Hematopoietic multipotent progenitor cell treated with erythropoietin and hydrocortisone succinate and interleukin-3 and kit ligand, for 6 days (in vitro differentiated cells): ENCODE measurements at places on chromosomes 6 and 20.
A peak's percentile ranks its signal among the peaks of the same experiment; 100 is the strongest.

- peak; percentile 0 for DNase-seq
These were observed 70.2 kb downstream of the TENT5A start for GRCh38 chr6:81682235-81682795.

DNA sequence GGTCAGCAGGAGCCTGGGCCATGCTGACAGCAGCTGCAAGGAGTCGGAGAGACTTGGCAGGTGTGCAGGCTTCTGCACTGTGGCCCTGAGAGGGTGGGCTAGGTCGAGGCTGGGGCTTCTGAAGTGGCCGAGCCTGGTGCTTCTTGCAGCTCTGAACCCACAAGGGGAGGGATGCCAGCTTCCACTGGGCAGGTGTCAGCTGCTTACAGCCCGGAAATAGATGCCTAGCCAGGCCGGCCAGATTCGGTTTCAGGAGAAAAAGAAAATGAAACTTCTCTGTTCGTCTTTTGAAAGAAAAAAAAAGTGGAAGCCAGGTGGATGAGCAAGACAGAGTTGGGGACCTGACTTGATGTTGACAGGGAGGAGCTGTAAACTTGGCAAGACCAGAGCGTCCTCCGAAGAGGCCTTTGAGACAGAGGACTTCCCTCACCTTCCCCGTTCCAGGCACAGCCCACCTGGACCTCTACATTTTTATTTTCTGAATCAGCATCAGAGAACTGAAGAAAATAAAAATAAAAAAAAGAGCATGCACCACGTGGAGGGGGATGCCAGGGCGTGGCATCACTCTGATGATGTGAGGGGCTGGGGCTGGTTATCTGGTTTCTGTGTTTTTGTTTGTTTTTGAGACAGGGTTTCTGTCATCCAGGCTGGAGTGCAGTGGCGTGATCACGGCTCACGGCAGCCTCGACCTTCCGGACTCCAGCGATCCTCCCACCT lies at the start of gene ZBP1:
TSS of gene ZBP1 (minus strand) at position 153 of the 717 bp plus-strand sequence. CDS start at position 22, 131 bp downstream.
- DNase-seq: no peak

DNA sequence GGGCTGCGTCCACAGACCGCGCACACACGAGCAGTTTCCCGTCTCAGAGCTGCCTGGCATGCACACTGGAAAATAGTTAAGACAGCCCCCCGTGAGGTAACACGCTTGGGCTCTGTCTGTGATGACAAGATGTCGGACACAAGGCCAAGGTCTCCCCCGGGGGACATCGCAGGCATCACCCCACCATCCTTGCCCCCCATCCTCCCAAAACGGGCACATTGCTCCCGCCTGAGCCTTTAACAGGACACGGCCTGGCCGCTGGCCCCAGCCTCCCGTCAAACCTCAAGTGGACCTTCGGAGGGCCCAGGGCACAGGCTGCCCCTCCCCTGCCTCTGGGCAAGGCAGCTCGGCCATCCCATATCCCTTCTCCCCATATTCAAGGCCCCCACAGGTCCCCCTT lies 5.6 kb downstream of the KCNQ2 start:
- no peak for DNase-seq

- no peak for DNase-seq
These were observed 251.1 kb upstream of the SOX4 start for GRCh38 chr6:21342501-21342900.

DNA sequence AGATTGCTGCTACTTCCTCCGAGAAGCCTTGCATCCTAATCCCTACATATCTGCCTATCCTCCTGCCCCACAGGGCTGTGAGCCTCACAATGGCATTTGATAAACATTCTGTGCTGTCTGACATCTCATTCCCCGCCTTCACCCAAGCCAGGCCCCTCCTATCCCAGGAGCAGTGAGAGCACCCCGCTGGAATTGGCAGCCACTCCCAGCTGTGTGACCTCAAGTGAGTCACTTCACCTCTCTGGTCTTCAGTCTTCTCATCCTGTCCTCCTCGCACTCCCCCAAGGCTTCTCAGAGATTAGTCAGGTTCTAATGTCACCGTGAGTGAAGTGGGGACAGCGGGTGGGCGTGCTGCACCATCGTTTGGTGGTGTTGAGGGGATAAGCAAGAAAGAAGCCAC lies 81.7 kb downstream of the CDH22 start:
- DNase-seq: no peak

DNA sequence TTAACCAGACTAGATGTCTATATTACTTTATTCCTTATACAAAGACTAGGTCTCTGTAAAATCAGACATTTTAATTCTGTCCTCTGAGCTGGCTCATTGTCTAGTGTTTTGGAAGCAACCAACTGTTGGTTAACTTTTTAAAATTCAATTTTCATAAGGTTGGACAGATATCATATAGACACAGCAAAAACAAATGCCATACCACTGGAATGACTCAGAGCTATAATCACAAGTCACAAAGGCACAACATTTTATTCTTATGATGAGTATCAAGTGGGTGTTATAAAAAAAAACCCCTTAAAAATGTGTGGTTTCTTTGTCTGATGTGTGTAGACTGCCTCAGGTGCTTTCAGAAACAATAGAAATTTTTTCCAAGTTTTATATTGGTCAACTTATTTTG lies 296.2 kb upstream of the MARCKS start:
- no peak for DNase-seq

- DNase-seq: peak; percentile 98
These were observed 57.6 kb downstream of the FAM217A start for GRCh38 chr6:4021133-4021853.

GRCh38 chr20:24063100-24063499 lies 74.5 kb upstream of the GGTLC1 start:
- DNase-seq: no peak

- no peak for DNase-seq
These were observed 289.4 kb downstream of the CDC5L start for GRCh38 chr6:44676826-44677433.

DNA sequence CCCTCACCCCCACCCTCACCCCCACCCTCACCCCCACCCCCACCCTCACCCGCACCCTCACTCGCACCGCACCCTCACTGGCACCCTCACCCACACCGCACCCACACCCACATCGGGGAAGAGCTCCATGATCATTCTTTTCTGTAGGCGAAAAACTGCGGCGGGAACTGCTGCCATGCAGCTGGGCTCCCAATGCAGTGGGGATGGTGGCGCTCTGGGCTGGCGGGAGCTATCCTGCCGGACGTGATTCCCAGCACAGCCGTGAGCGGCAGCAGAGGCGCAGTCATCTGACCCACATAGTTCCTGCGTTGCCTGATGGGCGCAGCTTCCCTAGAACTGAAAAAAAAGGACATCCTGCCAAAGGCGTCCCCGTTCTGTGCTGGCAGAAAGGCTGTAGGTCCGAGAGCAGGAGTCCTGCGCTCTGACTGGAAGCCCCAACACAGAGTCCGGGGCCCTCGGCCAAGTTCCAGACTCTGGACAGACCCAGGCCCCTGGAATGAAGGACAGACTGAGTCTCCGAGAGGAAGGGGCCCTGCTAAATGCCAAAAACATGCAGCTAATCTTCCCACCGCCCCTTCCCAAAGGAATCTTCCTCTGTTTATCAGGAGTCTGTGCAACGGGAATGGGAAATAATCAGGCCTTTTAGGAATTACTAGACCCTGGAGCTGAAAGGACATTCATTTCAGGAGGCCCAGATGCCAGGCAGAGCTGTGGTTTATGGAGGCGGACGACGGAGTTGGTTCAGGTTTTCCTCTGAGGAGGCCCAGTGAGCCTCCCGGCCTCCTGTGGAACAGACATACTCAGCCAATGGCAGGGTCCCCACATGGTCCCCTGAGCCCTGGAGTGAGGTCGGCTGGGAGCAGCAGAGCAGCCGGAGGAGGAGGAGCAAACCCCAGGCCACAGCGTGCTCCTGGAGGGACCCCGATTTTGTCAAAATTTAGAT lies 14.1 kb upstream of the TCFL5 start:
- peak; percentile 66 for DNase-seq

GRCh38 chr6:170082067-170082466 lies 208.8 kb downstream of the DLL1 start:
- no peak for DNase-seq

DNA sequence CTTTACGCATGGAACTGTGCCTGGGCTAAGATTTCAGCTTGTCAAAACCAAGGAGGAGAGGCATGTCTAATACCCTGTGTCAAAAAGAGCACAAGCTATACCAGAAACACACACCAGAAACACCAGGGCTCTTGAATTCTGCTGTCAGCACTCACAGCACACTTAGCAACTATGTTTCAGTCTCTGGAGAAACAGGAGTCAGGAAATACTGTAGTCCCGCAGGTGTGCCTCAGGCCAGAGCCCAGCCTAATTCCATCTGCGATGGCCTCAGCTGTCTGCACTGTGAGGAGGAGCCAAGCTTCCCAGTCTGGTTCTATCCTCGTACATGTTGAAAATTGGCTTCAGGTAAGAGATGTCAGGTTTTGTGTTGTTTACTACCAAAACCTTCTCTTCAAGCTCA lies 31.6 kb downstream of the MTRES1 start:
- DNase-seq: no peak

GRCh38 chr6:26312501-26313397 lies 52.2 kb upstream of the BTN3A2 start:
- DNase-seq: peak; percentile 94

- DNase-seq: no peak
These were observed 122.6 kb upstream of the NOX3 start for GRCh38 chr6:155578251-155578650.

GRCh38 chr6:158744986-158745430 lies 74.2 kb downstream of the EZR start:
- no peak for DNase-seq

DNA sequence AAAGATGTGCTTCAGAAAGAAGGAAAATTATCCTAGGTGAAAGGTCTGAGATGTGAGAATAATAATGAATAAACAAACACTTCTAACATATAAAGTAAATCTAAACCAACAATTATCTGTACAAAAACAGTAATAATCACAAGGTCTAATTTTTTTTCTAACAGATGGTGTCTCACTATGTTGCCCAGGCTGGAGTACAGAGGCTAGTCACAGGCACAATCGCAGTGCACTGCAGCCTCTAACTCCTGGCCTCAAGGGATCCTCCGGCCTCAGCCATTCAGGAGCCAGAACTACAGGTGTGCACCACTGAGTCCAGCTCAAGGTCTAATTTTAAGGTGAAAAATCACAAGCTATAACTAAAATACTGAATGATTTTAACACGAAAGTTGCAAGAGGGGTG lies 17.0 kb upstream of the ZC3H12D start:
- DNase-seq: no peak

GRCh38 chr20:23000232-23000947 lies 34.7 kb upstream of the SSTR4 start:
- no peak for DNase-seq

GRCh38 chr6:37209461-37210205 lies 39.7 kb downstream of the PIM1 start:
- no peak for DNase-seq

DNA sequence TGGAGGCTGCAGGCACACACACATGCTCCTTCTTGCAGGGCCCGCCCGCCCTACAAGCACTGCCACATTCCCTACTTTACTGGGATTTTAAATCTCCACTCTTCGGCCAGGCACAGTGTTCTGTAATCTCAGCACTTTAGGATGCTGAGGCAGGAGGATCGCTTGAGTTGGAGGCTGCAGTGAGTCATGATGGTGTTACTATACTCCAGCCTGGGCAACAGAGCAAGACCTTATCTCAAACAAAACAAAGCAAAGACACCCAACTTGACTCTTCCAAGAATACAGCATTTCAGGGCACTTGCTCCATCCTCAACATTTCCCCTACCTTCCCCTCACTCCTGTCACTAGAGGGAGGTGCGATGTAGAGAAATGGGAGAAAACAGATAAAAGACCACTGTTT lies 194.0 kb downstream of the MYLK4 start:
- no peak for DNase-seq

DNA sequence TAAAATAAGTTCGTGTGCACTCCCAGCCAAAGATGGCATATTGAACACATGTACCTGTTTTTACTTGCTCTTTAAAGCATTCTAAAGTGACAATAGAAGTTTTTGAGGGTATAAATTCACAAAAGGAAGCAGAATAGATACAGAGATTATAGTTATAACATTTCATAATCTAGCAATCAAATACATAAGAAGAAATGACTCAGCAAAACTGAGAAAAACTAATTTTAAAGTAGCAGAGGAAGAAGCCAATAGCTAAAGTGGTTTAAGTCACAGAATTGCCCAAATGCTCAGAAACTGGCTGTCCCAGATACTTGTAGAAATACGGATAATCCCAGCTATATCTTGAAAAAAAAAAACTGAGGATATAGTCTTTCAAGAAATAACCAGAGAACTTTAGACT lies 49.2 kb upstream of the TBC1D32 start:
- DNase-seq: peak; percentile 25

GRCh38 chr20:11901127-11901526 lies 16.6 kb upstream of the BTBD3 start:
- no peak for DNase-seq

DNA sequence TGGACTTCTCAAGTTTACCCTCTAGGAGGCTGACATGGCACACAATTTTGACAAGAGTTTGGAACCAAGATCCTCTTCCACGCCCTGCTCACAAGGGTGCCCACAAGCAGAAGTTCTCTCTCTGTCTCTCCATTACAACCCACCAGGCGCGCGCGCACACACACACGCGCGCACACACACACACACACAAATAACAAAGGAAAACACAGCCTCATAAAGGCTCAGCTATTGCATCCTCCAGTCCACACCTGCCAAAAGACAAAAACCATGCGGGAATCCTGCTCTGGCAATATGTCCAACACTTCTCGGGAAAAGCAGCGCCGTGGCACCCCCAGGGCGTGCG lies 870 bp downstream of the PAK5 start:
- DNase-seq: no peak

GRCh38 chr6:13282393-13283069 lies 45.8 kb downstream of the TBC1D7 start:
- DNase-seq: no peak

- DNase-seq: no peak
These were observed 205.1 kb downstream of the DLL1 start for GRCh38 chr6:170085475-170086401.

DNA sequence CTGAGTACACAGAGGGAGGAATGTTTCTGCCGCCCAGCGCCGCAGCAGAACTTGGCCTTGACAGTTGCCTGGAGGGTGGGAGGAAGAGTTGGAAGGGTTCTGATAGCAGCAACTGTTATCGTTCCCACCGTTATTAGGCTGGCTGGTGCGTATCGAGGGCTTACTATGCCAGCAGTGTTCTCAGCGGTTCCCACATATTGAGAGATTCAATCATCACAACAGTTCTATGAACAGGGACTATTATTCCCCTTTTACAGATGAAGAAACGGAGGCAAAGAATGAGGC lies 380.1 kb upstream of the SULF2 start:
- DNase-seq: no peak
